Stimulated activated CD8-positive, alpha-beta memory T cell treated with anti-CD3 and anti-CD28 coated beads, Interleukin-4, amount 100 ng/mL, for 4 hours (primary cell): ENCODE measurements at places on chromosomes 3 and 15.

- no peak for DNase-seq
These were observed 1.2 kb downstream of the ERC2 start for GRCh38 chr3:56467108-56467507.

DNA sequence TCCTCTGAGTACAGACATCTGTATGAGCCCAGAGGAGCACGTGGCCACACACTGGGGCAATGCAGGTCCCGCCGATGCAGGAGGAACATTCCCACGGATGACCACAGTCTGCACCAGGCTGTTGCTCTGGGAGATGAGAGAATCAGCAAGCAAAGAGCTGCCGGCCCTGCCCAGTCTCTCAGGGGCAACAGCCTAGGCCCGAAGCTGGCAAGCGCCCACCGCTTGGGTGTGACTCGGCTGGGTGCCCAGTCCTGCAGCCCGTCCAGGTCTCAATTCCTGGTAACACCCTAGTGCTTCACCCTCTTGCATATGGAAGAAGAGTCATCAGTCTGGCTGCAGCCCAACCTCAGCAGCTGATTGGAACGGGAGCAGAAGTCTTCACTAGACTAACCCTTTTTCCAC is 153.7 kb upstream of the HES1 start:
- DNase-seq: no peak

DNA sequence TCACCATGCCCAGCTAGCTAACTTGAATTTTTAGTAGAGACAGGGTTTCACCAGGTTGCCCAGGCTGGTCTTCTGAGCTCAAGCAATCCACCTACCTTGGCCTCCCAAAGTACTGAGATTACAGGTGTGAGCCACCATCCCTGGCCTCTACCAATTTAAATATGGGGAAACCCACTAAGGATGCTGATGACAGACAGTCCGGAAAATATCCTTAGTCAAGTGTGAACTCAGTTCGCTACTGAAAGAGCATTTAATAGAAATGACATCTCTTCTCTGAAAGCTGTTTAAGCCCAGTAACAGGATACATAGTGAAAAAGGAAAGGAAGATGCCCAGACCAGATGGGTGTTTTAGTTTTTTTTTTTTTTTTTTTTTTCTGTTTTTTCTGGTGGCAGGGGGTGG is 7.7 kb upstream of the GRAMD2A start:
- no peak for DNase-seq

DNA sequence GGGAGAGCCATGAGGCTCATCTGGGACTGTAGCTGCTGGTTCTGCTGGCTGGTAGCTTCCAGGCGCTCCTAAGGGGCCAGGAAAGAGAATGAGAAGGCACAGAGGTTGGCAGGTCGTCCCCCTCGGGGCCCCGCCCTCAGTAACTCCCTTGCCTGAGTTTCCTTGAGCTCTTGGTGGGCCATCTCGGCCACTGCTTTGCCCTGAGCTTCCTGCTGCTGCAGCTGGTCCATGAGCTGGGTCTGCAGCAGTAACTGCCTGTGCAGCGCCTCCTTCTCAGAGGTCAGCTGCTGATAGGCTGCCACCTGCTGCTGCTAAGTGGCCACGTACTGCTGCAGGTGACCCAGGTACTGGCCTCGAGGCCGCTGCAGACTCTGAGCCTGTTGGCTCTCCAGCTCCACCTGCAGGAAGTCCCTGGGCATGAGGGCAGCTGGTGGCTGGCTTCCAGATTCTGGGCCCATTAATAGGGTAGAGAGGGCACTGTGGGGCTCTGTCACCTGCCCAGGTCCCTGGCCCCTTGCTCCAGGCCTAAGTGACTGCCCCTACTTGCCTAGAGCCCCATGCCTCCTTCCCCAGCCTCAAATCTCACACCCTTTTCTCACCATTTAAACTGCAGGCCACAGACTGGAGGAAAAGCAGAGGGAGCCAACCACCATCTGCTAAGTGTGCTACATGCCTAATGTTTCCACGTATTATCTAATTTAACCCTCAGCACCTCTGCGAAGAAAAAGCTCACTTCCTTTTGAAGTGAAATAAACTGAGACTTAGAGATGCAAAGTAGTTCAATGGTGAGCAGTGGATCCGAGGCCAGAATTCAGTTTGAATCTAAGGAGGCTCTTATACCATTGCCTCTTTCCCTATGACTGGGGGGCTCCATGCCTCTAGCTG is 10.8 kb upstream of the VPS33B start:
- no peak for DNase-seq

- DNase-seq: no peak
These were observed 3.2 kb downstream of the GPR171 start for GRCh38 chr3:151199554-151200438.

DNA sequence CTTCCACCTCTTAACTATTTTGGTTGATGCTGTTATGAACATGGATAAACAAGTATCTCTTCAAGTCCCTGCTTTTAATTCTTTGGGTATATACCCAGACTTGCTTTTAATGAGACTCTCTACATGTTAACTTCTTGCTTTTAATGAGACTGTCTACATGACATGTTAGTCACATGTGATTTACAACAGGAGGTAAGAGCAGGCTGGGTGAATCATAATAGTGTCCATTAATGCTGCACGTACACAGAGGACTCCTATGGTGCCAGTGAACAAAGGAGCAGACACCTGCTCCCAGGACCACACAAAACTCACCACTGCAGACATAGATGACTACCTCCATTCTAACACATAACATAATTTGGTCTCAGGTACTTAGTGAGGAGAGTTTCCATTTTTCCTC is 273.4 kb upstream of the NSMCE3 start:
- DNase-seq: no peak

DNA sequence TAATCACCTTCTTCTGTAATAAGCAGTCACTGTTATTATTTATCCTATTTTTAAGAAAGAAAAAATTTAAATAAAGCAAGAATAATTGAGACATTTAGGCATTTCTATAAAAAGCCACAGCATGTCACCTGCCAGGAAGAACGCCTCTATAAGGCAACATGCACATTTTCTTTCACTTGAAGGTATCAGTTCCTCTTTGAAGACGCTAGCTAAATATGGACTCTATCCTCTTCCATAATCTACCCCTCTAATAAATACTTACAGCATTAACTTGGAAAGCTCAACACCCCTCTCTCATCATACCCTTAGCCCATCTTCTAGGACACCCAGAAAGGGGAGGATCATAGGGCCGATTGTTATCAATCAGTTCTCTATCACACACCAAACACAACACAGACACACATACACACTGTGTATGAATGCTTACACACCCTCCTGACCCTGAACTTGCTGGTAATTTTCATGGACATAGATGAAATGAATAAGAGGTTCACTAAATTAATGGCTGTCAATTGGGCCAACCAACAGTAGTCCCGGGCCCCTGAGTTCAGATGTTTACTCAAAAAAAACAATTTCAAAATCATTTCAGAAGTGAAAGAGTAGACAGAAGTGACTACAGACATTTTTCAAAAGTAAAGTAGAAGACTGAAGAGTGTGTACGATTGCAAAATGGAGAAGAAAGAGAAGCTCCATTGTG is 102.5 kb downstream of the ZMAT3 start:
- no peak for DNase-seq

DNA sequence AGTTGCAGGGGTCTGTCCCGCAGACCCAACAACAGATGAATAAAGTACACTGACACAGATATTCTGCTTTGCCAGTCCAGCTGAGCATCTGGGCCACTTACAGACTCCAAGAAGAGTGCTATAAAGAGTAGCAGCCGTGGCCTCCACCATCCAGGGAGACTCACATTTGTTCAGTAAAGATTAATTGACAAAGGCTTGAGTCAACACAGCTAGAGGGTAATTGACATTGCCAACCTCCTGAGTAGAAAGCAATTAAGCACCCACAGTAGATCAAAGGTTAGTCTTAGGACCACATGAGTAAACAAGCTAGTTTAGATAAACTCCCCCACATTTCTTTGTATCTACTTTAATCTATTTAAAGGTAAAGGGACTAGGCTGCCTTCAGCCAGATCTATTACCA is 16.3 kb upstream of the CRTC3 start:
- DNase-seq: no peak

DNA sequence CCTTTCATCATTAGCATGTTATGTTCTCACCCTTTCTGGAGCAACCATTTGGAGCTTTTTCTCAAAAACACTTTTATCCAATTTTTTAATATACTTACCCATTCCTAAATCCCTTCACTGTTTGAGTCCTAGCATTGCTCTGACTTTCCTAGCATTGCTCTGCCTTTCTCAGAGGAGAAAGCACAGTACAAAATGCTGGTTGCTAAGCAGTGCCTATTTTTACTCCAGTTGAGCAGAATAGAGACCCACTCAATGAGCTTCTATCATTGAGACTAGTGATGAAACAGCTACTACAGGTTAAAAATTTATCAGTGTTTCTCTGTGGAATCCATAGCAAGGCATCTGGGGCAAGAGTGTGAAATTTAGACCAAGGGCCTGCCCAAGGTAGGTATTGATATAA is 21.8 kb upstream of the IL1RAP start:
- no peak for DNase-seq

DNA sequence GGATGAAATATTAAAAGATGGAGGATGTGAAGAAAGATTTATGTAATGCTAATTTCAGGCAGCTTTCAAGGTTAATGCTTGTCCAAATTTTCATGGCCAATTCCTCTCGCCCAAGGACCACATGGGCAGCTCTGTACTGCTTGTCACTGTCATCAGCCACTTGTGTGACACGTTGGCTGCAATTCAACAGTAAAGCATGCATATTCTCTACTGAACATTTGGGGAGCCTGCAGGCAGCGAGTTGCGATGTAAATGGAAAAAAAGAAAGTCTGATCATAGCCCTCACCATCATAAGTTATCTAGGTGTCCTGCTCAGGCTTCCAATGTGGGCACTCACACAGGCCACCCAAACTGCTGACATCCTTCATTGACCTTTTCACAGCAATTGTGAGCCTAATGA is 1026.8 kb upstream of the NR2F2 start:
- no peak for DNase-seq

DNA sequence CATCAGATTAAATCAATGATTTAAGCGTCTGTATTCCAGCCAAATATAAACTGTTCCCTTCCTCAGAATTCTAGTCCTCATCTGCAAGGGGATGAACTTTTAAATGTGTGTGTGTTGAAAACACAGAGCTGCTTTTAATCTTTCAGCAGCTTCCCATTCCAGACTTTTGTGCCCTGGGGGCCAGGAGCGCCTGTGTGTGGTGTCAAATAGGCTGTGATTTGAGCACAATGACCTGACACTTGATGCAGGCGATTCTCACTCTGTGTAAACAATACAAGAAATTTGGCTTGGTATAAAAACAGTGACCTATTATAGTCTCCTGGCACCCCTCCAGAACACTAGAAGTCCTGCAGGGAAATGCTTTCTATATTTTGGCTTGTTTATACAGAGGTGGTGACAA is 274.6 kb upstream of the ROPN1 start:
- DNase-seq: no peak
